ENCODE measurements at places on chromosomes 3 and 15. TPM values are rescaled to one million over a fixed set of nuclear protein-coding genes. Genes with fewer than 3 reads are reported as not detected.

CMC1 gene
- total RNA-seq = 28.0 TPM

SCG5 gene
- 0.76 TPM for total RNA-seq

CFAP161 gene
- total RNA-seq = not detected

ITPKA gene
- total RNA-seq = 17.3 TPM

Measured in A172 (cell line).